WTC11 (cell line): ENCODE measurements at places on chromosomes 3 and 15.

GRCh38 chr15:62566248-62566647, 401.2 kb upstream of the C2CD4B start:
- DNase-seq: no peak

GRCh38 chr15:37425541-37425940, 325.2 kb upstream of the MEIS2 start:
- no peak for DNase-seq

DNA sequence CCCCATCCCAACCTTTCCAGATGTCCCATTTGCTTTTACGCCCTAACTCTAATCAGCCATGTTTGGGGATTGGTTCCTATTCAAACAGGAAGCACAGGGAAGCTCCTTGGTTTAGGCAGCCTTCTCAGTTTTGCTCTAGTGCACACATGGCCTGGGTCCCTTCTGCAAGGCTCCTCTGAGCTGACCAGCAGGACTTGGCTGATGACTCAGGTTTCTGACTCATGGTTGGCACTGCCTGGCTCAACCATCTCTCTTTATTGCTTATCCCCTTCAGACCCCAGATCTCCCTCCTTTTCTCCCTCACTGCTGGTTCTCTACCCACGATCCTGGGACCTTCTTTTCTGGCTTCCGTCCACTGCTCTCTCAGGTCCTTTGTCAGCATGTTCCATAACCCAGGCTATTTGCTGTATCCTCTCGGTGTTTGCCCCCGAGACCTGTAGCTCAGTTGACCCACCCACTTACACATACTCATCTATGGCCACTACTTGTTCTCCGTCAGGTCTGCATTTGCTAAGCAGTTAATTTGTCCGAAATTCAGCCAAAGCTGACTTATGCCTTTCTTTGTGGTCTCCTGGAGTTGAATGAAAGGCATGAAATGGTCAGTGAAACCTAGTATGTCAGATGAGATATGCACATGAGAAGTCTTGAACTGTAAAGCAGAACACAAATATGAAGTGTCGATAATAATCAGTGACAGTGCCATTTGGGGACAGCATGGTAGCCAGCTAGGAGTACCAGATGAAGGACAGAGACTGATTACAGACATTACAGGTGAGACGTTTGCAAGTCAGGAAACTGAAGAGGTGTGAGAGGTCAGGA, 323.5 kb upstream of the ROPN1 start:
- no peak for DNase-seq

DNA sequence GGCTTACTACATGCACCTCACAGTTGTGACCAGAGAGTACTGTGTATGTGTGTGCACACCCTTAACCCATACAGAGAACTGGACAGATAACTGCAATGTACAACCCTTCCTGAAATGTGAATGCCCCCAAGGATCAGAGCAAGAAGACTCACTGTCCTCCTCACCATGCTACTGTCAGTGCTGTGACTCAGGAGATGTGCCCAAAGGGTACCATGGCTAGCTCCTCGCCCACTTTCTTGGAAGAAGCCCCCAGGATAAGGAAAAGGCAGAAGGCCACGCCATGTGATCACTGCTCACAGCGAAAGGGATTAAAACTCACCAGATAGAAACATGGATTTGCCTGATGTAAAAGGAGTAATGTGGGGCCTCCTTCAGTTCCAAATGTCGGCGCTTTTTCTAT, 41.8 kb downstream of the UBP1 start:
- DNase-seq: no peak

GRCh38 chr15:83204697-83205096, 2.9 kb downstream of the HDGFL3 start:
- DNase-seq: no peak

DNA sequence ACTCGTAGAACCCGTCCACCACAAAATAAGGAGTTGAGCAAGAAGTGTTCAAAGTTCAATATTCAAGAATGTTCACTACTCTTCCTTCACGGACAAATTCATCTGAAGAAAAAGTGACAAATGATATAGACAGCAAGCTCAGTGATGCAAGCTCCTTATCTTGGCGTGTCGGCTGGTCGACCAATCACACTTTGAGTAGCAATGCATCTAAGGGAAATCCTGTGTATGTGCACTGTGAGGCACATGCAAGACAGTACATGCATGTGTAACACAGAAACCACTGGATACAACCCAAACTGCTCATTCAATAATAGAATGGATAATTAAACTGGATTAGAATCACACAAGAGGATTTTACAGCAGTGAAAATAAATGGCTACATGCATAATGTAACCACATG, 64.4 kb upstream of the CSPG5 start:
- no peak for DNase-seq

DNA sequence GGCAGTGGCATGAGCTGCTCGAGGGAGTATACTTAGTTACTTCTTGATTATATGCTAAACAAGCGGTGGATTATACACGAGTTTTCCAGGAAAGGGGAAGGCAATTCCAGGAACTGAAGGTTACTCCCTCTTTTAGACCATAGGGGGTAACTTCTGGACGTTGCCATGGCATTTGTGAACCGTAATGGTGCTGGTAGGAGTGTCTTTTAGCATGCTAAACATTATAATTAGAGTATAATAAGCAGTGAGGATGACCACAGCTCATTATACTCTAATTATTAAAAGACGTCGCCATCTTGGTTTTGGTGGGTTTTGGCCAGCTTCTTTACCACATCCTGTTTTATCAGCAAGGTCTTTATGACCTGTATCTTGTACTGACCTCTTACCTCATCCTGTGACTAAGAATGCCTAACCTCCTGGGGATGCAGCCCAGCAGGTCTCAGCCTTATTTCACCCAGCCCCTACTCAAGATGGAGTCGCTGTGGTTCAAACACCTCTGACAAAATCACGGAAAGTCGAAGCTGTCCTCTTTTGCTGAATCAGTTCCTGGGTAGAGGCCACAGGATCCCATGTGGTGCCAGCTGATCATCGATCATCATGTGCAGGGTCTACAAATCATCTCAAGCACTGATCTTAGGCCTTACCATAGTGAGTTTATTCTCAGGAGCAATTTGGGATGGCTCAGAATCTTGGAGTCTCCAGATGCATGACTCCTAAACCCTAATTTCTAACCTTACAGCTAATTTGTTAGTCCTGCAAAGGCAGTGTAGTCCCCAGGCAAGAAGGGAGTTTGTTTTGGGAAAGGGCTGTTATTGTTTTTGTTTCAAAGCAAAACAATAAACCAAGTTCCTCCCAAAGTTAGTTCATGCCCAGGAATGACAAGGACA, 149.1 kb downstream of the TJP1 start:
- DNase-seq: no peak

DNA sequence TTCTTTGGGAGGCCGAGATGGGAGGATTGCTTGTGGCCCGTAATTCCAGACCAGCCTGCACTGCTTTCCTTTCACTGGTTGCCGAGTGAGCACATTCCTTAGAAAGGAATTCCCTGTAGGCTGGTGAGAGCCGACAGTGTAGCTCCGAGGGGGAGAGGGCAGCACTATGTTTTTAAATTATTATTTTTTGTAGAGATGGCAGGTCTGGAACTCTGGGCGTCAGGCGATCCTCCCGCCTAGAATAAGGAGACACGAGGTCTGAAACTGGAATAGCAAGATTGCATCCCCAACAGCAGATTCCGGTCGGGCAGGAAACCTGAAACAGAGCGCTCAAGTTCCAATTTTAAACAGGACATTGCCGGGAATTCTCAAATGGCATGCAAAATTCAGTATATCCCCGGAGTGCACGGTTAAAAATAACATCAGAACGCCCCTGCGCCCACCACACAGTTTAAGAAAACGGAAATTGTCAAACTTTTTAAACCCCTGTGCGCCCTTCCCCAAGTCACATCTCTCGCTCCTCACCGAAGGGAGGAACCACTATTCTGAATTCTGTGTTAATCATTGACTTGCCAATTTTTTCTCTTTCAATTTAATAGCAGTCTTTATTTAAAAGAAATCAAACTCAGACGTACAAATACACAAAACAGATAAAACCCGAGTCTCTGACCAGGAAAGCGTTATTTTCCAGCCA, 643 bp upstream of the RNU5B-1 start:
- DNase-seq: no peak

- DNase-seq: no peak
Observed at GRCh38 chr15:96349857-96350720, 19.6 kb downstream of the NR2F2 start.

GRCh38 chr3:57592306-57592705, 4.8 kb downstream of the ARF4 start:
- DNase-seq: no peak

- DNase-seq: no peak
Observed at GRCh38 chr3:187878772-187879518, 133.7 kb upstream of the BCL6 start.

- no peak for DNase-seq
Observed at GRCh38 chr15:57696146-57696545, 10.4 kb upstream of the POLR2M start.

- DNase-seq: no peak
Observed at GRCh38 chr3:188693435-188693834, 478.3 kb upstream of the TPRG1 start.

DNA sequence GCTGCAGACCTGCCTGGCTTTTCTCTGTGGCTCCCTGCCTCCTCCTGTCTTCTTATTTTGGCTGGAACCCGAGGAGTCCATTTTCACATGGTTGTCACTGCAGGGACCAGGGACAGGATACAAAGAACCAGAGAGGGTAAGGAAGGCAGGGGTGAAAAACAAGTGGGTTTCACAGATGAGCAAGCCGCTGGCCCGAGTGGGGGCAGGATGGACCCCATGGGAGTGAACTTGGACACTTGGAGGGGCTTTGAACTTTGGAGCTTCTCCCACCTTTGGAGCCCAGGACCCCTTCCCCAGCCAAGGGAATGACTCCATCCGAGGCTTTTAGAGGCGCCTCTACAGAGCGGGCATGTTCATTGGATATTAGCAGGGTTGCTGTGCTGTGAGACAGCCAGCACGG, 26.9 kb upstream of the ADCY5 start:
- no peak for DNase-seq

DNA sequence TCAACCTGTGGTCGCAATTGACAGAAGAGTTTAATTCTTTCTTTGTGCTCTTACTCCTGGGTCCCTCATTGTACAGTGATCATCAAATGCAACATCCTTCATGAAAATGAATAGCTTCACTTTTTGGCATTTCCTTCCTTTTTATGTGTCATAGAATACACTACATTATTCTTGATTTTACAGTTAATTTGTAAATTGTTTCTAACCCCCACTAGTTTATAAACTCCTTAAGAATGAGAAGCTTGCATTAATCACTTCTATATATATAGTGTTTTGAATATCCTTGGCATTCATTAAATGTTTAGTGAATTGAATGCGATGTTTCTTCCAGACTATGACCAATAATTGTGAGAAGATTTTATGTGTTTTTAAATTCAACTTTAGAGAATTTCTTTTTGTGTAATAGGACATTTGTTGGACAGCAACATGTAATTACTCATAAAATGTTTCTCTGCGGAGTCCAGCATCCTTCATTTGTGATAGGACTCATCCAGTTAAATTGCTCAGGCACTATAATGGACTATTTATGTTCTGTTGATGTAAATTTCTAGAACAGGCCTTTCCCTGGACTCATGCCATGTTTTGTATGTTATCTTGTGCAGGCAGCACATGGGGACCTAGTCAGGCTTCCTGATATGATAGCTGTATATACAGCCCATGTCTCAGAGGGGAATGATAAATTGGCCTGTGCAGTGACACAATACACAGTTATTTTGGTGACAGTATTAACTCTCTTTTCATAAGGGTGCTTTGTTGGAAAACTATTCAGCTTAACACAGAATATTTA, 51.3 kb downstream of the MBNL1 start:
- no peak for DNase-seq

- peak; percentile 74 for DNase-seq
Observed at GRCh38 chr3:13301286-13301987, 118.7 kb downstream of the NUP210 start.

DNA sequence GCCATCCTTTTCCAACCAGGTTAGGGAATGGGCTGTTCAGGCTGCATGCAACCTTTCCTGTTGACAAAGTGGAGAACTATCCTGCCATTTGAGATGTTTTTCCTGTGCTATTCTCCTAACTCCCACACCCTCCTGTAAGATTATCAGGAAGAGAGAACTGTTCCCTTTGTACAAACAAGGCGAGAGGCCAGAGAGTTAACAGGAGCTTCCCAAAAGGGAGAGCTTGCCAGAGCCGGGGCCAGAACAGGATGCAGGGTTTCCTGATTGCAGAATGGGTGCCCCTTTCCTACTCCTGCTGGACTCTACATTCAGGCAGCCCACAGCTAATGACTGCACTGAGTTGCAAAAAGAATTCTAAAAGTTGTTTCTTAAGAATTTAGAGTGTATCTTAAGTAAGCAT, 17.1 kb downstream of the PML start:
- DNase-seq: no peak

- no peak for DNase-seq
Observed at GRCh38 chr15:90901175-90902039, 1.7 kb upstream of the MAN2A2 start.

DNA sequence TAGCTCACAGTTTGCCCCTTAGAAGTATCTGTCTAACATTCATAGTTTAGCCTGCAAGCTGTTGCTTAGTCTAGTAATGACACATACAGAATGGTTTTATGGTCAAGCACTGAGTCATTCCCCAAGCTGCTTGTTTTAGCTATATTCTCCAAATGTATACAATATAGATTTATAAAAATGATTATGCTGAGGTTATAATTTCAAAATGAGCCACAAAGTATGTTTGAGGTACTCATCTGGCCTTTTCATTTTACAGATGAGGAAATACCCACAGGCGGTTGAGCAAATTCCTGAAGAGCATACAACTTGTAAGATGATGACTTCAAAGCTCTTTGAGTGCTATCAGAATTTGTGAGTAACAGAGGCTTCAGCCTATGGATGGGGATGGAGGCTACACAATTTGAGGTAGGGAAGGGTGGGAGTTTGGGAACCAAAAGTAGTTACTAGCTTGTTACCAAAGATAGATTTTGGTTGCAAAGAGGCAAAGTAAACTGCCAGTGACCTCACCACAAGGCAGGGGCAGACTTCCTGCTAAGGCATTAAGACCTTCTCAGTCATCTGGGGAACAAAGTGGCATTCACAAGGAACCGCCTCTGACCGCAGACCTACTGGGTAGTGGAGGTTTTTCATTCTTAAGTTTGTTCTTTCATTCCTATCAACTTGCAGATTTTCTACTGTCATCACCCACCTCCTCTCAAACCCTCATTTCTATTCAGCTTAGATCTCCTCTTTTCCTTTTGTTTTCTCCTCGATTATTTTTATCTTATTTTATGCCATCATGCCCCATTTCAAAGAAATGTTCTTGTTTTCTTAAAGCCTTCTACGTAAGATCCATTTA, 257.2 kb upstream of the NECTIN3 start:
- no peak for DNase-seq

- DNase-seq: no peak
Observed at GRCh38 chr15:80620931-80621330, 74.2 kb upstream of the ABHD17C start.

DNA sequence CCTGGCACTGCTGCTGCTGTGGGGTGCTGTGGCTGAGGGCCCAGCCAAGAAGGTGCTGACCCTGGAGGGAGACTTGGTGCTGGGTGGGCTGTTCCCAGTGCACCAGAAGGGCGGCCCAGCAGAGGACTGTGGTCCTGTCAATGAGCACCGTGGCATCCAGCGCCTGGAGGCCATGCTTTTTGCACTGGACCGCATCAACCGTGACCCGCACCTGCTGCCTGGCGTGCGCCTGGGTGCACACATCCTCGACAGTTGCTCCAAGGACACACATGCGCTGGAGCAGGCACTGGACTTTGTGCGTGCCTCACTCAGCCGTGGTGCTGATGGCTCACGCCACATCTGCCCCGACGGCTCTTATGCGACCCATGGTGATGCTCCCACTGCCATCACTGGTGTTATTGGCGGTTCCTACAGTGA, 2.1 kb downstream of the GRM2 start:
- DNase-seq: peak; percentile 9

- DNase-seq: peak; percentile 59
Observed at GRCh38 chr15:42919799-42920518, 619 bp downstream of the TTBK2 start.

- DNase-seq: no peak
Observed at GRCh38 chr3:38111696-38112377, 25.1 kb downstream of the ACAA1 start.
